ENCODE measurements at places on chromosomes 3 and 15.

- DNase-seq = no peak
Observed at GRCh38 chr15:71337197-71337845, 222.1 kb downstream of the THSD4 start.

- DNase-seq = no peak
Observed at GRCh38 chr3:122774564-122774963, 19.1 kb downstream of the HSPBAP1 start.

- DNase-seq = no peak
Observed at GRCh38 chr3:15690748-15691147, 89.2 kb downstream of the BTD start.

GRCh38 chr3:194332858-194333211 is 18.3 kb downstream of the CPN2 start:
- DNase-seq = no peak

DNA sequence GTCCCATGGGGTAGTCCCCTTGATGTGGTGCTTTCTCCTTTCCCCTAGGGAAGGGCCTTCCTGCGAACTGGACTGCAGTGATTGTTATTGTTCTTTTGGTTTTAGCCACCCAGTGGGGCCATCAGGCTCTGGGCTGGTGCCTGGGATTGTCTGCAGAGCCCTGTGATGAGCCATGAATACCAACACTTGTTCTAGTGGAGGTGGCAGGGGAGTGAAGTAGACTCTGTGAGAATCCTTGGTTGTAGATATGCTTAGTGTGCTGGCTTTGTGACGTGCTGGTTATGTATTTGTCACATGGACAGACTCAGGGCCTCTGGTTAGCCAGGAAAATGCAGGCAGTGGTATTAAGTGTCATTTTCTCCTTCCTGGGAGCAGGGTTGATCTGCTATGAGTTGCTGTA is 51.8 kb upstream of the NDUFB4 start:
- DNase-seq = no peak

- no peak for DNase-seq
Observed at GRCh38 chr15:23538648-23539047, 26.8 kb upstream of the MKRN3 start.
